ENCODE measurements at places on chromosomes 7 and 10.

- DNase-seq = no peak
Measured at GRCh38 chr7:50923476-50923875, 140.8 kb upstream of the GRB10 start.

DNA sequence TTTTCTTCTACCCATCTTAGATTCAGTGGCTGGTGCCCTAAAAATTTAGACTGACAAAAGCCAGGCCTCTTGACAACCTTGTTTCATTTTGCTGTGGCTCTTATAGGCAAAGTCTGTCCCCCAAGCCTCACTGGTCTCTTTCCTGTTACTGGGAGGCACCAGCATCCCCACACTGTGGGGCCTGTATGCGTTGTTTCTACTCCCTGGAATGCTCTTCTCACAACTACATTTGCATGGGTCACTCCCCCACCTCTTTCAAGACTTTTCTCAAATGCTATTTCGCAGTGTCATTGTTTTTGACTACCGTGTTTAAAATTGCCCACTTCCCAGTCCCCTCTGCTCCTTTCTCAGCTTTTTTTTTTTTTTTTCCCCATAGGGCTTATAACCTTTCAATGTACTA lies 108.7 kb upstream of the DGKB start:
- DNase-seq = no peak

GRCh38 chr7:107387573-107388219 lies 82.2 kb upstream of the GPR22 start:
- no peak for DNase-seq

- DNase-seq = no peak
Measured at GRCh38 chr10:21264271-21264670, 261.2 kb downstream of the SKIDA1 start.

DNA sequence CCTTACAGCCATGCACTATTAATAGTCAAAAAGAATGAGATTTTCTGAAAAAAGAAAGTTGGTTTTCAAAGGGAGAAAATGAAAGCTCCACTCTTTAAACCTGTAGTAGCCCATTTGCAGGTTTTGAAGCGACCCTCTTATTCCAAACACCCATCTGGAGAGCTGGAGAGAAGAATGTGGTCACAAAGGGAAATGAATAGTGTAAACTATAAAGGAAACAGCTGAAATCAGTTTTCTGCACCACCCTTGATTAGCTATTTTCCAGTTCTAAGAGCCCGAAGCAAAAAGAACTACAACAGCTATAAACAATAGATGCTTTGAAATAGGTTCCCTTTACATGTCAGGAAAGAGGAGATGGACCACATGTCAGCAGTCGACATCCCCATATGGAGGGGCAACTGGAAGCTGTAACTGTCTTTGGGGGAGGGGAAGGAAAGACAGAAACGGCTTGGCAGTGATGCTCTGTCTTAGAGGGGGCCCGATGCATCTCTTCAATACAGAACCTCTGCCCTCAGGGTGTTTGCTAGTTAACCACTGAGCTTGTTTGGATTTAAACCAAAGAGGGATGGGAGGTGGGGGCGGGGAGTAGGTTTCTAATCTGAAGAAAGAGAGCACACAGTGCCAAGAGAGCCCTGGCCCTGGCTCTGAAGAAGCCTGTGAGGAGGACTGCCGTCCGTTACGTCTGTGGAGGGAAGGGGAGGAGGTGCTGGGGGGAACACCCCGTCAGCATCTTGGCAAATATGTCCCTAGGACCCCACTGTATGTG lies 55.3 kb downstream of the CPVL start:
- no peak for DNase-seq

DNA sequence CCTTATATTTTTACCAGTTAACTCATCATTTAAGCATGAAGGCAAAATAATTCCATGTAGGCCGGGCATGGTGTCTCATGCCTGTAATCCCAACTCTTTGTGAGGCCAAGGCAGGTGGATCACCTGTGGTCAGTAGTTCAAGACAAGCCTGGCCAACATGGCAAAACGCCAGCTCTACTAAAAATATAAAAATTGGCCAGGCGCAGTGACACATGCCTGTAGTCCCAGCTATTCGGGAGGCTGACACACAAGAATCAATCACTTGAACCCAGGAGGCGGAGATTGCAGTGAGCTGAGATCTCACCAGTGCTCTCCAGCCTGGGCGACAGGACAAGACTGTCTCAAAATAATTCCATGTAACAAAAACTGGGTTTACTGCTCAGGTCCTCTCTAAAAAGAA lies 18.3 kb downstream of the HNRNPA2B1 start:
- DNase-seq = no peak

DNA sequence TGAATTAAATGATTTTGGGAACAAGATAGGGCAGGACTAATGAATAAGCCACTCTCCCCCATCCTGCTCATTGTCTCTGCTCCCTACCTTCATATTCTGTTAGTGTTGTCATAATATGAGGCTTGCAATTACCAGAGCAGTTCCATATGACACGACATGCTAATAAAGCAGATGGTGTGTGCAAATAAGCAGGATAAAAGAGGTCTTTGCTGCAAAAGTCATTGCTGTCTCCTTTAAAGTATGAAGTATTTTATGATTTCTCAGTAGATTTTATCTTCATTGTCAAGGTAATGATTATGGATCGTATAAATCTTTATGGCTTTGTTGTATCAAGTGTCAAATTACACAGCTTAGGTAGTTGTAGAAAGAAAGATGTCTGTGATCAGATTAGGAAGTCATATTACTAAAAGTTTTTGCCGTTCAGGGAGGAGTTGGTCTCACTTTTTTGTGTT lies 114.8 kb downstream of the SDK1 start:
- no peak for DNase-seq

DNA sequence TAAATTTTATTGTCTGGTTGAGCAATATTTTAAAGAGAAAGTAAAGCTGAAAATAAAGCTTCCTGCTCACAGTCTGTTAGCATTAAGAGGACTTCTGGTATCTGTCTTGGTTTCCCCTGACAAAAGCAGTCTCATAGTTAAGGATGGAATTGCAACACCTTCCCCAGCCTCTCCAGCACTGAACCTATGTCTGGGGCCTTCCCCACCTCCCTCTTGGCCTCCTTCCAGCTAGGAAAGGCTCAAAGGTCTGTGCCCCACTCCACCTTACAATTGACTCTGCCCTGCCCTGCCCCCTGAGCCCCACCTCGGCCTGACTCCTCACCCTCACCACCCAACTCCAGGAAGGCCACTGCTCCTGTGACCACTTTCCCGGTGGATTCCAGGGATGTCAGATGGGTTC lies 33.2 kb downstream of the COL17A1 start:
- no peak for DNase-seq
